RCC 7860 (cell line): ENCODE measurements at places on chromosomes 1 and 21.

DNA sequence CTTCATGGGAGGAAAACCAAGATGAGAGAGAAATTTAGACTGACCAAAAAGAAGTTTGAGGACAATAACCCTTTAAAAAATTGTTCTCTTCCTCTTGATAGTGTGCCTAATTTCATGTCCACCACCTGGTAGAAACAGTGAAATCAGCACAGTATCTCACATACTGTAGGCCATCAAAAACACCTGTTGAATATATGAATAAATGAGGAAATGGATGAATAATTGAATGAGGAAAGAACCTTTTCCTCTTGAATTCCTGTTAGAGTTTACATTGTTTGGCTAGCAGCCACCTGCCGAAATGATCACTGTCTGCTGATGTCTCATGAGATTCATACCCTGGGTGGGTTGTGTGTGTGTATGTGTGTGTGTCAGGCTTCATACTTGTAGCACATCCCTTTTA is 198.7 kb upstream of the PBX1 start:
- DNase-seq, result no peak

GRCh38 chr1:221171768-221172167 is 292.5 kb downstream of the HLX start:
- DNase-seq, result no peak

DNA sequence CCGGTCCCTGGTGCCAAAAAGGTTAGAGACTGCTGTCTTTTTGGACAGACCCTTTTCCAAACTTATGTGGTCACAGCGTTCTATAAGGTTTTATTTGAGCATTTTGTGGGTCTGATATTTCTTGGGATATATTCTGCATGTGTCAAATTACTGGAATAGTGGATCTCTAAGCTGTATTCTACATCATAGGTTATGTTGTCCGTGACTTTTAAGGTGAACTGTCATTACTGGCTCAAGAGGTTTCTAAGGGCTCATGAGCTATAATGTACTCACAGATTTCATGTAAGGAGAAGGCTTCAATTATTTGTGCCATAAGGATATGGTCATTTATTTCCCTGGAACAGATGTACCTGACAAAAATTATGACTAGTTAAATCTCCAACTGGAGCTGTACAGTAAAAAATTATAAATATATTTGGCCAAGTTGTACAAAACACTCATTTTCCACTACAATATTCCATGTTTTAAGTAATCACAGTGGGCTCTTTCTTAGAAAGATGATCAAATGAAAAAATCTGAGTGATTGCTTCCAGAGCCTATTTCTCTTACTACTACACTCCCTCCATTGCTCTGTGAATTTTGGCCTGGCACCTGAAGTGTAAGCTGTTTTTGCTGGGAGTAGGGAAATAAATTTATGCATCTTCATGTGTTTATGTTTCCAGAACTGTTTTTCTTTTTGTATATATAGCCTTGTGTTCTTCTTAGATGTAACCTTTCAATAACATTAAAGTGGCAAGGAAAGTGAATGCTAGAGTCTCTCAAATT is 538.1 kb upstream of the ZRANB2 start:
- DNase-seq, result no peak

- DNase-seq, result no peak
These were observed 5.5 kb upstream of the AGTRAP start for GRCh38 chr1:11730429-11730891.

- DNase-seq, result no peak
These were observed 1.2 kb upstream of the PTTG1IP start for GRCh38 chr21:44874497-44875315.

GRCh38 chr21:31847761-31848160 is 25.1 kb upstream of the HUNK start:
- no peak for DNase-seq
